ENCODE measurements at places on chromosomes 12 and 14.

DNA sequence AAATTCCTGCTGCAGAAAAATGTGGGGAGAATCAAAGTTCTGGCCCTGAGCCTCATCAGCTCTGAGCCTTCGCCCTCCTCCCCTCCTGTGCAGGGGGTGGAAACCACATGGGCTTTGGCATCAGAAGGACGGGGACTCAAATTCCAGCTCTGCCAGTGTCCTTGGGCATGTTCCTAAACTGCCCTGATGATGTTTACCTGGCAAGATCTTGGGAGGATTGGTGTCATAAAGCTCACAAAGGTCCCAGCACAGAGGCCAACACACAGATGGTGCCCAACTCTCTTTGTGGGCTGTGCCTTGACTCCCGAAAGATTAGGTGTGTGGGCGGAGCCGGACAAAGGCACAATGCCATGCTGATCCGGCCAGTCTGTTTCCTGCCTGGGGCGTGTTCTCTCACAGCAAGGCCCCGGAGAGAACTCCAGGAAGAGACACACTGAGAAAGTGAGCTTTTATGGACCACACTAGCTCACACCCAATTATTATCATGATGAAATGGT is 20.5 kb upstream of the CLMN start:
- no peak for DNase-seq

- DNase-seq = no peak
Observed at GRCh38 chr12:66572845-66573244, 106.0 kb downstream of the GRIP1 start.

DNA sequence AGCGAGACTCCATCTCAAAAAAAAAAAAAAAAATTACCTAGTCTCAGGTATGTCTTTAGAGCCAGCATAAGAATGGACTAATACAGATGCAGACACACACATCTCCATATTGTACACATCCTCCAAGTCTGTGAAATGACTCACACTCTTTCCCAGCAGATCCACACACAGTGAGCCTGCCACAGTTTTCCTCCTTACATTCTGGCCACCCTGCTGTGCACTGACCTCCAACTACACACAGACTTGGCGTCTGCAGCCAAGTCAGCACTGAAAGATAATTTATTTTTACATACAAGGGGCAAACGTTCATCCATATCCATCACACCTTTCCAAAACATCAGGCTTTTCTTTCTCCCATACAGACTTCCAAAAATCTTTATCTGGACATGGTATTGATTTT is 115.9 kb downstream of the SLC25A21 start:
- no peak for DNase-seq

- DNase-seq = no peak
Observed at GRCh38 chr12:51941011-51941581, 10.4 kb upstream of the ACVR1B start.

GRCh38 chr12:88958946-88959345 is 378.7 kb upstream of the KITLG start:
- no peak for DNase-seq

DNA sequence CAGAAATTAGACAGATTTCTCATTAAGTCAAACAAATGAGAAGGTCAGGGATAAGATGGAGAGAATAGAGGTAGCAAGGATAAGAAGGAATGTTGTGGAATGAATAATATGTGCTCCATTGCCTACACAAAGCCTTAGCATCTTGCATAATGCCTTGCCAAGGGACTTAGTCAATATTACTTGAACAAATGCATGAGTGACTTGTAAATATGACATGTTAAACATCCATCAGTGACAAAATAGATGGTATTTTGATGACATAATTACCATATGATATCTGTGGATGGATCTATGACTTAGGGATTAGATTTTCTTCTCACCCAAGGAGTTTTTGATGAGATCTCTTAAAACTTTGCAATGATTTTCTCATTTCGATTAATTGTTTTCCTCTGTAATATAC is 194.1 kb upstream of the RASSF8 start:
- no peak for DNase-seq

DNA sequence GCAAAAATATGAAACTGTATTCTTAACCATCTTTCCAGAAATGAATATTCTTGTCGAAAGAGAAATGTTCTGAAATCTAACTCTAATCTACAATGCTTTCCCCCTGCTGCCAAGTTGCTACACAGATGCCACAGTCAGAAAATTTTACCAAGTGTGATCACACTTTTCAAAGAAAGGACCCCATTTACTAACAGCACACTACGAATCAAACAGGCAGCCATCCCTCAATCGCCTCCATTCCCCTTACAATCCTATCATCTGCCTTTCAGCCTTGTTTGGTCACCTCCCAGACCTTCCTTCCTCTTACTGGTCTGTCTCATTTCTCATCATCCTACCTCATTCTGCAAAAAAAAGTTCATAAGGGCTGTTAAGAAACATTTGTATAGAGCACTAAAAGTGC is 190.1 kb downstream of the MED13L start:
- no peak for DNase-seq

DNA sequence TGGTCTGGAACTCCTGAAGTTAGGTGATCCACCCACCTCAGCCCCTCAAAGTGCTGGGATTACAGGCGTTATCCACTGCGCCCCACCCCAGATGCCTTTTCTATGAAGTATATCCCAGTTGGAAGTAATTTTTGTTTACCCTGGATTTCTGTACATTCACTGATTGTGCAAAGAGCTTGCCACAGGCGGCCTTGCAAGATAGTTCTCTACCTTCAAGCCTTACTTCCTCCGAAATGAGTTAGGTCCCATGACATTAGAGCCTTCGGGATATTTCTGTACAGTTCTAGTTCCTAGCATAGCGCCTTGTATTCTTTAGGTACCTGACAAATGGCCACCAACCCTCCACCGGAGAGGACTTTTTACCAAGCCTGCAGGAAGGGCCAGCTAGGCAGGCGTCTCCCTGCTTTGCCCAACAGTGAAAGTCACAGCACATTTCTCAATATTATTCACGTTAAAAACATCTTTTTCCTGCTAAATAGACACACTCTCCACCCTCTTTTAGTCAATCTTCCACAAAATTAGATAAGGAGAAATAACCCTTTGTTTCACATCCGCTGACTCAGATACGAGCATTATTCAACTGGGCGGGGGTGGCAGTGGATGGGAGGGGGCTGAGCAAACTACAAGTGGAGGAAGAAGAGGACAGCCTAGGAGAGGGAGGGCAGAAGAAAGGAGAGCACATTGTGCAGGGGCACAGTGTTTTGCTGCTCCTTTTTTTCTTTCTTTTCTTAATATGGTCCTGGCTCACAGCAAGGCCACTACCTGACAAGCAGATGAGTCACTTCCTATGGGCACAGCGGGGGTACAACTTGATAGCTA is 40.0 kb upstream of the CAPRIN2 start:
- no peak for DNase-seq

DNA sequence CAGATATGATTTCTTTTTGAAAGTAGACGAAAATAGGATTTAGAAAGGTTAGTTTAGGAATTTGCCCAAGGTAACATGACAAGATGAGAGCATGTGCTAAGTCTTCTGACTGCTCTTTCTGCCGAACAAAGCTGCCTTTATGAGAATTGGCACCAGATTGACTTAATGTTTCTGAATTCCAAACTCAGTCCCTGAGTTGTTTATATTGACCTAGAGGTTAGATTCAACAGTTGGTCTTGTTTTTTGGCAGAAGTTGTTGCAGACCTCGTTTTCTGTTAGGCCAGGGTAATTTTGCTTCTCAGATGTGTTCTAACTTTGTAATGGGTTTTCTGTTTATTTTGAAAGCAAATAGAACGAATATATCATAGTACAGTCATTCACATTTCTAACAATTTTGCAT is 61.5 kb upstream of the LRTM2 start:
- no peak for DNase-seq

DNA sequence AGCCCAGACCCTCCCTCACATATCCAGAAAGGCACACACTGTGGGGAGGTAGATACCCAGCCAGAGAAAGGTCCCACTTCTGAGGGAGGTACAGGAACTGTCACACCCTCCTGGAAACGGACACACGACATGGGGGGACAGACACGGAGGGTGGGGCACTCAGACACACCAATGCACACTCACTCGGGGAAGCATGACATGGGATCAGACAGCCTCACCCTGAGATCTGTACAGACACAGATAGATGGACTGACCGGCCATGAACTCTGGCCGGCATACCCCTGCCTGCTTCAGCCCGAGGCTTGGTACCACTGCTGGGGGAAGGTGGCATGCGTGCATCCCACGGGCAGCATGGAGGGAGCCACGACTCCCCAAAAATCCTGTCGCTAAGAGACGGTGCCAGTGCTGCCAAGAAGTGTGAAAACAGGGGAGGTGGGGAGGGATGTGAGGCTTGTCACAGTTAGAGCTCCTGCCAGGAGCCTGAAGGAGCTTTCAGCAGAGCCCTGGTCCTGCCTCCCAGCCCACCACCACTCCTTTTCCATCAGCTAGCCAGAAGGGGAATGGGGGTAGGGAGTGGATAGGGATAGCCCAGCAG is 571 bp downstream of the CPNE6 start:
- no peak for DNase-seq

DNA sequence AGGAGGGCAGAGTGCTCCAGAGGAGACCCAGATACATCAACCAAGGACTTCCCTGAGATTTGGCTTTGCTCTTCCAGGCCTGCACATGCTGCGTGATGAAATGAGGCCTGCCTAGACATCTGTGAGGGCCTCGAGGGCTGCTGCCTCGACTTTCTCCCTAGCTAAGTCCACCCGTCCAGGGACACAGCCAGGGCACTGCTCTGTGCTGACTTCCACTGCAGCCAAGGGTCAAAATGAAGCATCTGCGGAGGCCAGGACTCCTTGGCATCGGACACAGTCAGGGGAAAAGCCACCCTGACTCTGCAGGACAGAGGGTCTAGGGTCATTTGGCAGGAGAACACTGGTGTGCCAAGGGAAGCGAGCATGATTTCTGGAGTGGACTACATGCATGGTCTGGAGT is 10.7 kb downstream of the SLC25A47 start:
- DNase-seq = no peak

GRCh38 chr14:72982146-72982708 is 44.7 kb downstream of the ZFYVE1 start:
- no peak for DNase-seq

DNA sequence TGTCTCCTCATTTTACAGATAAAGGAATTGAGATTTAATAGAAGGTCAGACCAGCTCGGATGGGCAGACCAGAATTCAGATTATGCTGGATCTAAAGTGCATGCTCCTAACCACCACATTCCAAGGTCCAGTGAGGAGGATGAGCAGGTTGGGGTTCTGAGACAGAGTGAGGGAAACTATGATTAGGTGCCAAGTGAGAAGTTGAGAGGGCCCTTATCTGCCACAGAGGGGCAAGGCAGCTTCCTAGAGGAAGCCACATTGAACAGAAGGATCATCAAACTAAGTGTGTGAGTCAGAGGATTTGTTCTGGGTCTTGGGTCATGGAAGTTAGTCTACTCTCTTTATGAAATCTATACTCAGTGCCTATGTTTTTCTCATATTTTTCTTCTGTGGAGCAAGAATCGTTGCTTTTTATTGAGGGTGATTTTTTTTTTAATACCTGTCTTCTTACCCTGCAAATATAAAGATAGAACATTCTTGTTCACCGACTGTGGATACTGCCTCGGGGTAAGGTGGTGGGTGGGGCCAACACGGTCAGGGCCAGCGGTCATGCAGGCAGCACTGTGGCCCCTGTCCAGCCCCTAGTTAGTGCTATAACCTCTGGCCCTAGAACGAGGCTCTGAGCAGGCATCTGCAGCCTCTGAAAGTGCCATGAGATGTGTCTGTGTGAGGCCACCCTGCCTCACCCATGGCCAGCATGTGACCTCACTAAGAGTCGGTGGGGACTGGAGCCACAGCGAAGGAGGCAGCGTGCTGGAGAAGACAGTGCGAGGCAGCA is 55.6 kb upstream of the PTHLH start:
- DNase-seq = no peak

Measured in stimulated activated naive CD4-positive, alpha-beta T cell (primary cell).